ENCODE measurements at places on chromosomes 4 and X. TPM values are rescaled to one million over a fixed set of nuclear protein-coding genes. Genes with fewer than 3 reads are reported as not detected.
A peak's percentile ranks its signal among the peaks of the same experiment; 100 is the strongest.

Gene TENM3
- 32.9 TPM for total RNA-seq

Gene RASSF6
- 0.04 TPM for total RNA-seq

Gene FGFBP1
- total RNA-seq, result not detected

DNA sequence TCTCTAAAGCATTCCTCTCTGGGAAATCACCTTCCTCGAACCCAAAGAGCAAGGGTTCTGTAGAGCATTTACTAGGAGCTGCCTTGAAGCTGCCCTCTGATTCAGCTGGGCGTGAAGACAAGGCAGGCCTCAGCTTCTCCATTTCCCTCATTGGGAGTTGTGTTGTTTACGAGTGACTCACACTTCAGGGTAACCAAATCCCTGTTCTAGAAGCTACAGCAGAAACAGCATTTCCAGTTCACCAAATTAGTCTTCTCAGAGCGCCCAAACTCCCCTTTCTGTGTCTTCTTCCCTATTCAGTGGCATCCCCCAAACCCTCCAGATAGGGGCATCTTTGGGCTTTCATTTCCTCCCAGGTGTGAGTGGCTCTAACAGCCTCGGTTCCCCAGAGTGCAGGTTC is 863 bp upstream of the XPNPEP2 start:
- DNase-seq, result peak; percentile 31

Measured in muscle of leg (tissue), 16 donors.